T-helper 2 cell treated with Interferon-gamma antibody and Interleukin-4, amounts not matched to agents 5 μg/mL and 100 μg/mL, for 36 hours (primary cell): ENCODE measurements at places on chromosomes 2 and 18.

DNA sequence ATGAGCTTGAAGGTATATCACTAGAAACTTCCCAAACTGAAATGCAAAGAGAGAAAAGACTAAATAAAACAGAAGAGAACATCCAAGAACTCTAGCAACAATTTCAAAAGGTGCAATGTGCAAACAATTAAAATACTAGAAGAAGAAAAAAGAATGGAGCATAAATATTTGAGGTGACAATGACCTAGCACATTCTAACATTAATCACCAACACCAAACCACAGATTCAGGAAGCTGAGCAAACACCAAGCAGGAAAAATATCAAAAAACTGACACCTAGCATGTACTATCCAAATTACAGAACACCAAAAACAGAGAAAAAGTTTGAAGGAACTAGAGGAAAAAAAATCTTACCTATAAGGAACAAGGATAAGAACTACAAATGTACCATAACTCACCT, 460.8 kb downstream of the IRS1 start:
- no peak for DNase-seq

- DNase-seq: no peak
Measured at GRCh38 chr2:36811071-36811470, 114.6 kb downstream of the VIT start.

- DNase-seq: no peak
Measured at GRCh38 chr2:126751477-126751876, 95.5 kb downstream of the GYPC start.

GRCh38 chr2:21404827-21405625, 281.3 kb downstream of the TDRD15 start:
- DNase-seq: no peak

DNA sequence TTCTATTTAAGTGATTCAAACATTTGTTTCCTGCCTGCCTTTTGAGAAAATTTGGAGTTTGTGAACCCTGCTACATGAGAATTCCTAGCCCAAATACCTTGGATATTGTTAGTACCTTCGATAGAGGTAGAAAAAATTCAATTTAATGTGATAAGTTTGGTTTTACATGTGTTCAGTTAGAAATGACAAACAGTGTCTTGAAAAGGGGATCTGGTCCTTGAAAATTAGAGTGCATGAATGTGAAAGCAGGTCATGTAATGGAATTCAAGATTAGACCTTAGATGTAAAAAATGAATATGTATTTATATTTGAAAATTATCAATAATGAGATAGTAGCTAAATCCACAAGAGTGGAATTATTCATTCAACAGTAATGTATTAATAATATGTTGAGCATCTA, 70.5 kb downstream of the PIK3C3 start:
- DNase-seq: no peak

DNA sequence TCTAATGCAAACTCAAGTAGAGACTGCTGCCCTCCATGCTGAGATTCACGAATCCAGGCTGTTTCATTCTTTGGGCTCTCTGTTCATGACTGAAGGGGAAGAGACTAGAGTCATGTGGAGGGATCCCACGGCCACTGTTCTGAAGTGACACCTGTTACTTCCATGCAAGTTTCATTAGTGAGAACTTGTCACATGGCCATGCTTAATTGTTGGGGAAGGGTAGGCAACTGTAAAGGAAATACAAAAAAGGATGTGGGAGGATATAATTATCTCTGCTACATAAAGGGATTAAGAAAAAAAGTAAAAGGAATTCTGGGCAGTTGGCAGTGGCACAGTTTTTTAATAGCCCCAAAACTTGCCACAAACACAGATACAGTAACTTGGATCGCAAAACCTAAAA, 28.0 kb upstream of the PSME4 start:
- no peak for DNase-seq

GRCh38 chr2:239152916-239153305, 247.9 kb downstream of the HDAC4 start:
- no peak for DNase-seq

DNA sequence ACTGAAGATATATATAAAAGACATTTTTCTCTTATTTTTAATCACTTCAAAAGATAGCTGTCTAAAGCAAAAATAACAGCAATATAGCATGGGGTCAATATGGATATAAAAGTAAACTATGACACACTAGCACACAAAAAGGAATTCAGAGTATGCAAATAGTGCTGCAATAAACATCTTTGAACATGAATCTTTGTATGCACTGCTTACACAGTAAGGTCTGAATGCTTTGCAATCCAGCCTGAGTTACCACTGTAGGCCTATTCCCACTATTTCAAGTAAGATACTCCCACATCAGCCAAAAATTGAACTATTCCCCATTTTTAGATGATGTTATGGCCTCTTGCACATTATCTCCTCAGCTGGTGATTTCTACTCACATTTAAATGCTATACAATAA, 27.4 kb upstream of the ERCC3 start:
- DNase-seq: no peak

DNA sequence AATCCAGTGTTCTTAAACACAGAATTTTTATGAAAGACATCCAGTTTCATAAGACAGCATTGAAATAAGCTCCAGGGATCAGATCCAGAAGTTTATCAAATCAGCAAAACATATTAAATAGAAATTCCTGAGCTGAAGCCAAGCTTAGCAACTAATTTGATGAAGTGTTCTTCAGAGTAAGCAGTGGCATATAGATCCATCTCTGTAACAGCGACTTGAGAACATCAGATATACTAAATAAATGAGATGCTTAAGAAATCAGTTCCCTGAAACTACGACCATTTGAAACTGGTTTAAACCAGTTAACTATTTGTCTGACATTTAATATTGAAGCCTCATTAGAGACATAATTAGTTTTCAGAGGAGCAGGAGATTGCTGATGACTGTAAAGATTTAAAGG, 34.1 kb downstream of the PPP1R1C start:
- DNase-seq: no peak

DNA sequence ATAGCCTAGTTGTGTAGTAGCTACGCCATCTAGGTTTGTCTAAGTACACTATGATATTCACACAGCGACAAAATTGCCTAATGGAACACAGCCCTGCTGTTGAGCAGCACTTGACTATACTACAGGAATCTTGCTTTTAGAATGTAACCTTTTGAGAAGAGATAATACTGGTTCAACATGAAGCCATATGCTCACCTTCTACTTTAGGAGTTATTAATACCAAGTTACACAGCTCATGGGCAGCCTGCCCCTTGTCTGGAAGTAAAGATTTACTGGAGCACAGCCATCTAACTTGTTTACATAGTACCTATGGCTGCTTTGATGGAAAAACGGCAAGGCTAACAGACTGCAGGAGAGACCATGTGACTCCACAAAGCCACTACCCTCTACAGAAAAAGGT, 174.8 kb downstream of the DYM start:
- DNase-seq: no peak

DNA sequence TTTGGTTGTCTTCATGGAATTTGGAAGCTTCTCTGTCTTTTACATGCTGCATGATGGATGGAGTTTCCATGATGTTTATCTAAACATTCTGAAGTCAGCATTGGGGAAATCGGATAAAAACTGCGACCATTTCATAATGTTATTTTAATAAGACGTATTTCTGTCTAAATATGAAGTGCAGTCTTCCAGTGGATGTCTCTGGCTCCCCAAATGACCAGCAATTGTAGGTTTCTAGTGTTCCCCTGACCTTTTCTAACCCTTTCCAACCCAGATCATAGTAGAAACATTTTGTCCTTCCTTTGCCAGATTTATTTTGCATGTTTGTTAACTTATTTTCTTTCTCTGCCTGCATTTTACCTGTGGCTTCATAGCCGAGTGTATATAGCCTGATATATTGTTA, 559.3 kb downstream of the ADCYAP1 start:
- no peak for DNase-seq

GRCh38 chr18:6728331-6728730, 1.2 kb upstream of the ARHGAP28 start:
- no peak for DNase-seq

- DNase-seq: no peak
Measured at GRCh38 chr18:50410894-50411293, 36.0 kb downstream of the SKA1 start.

DNA sequence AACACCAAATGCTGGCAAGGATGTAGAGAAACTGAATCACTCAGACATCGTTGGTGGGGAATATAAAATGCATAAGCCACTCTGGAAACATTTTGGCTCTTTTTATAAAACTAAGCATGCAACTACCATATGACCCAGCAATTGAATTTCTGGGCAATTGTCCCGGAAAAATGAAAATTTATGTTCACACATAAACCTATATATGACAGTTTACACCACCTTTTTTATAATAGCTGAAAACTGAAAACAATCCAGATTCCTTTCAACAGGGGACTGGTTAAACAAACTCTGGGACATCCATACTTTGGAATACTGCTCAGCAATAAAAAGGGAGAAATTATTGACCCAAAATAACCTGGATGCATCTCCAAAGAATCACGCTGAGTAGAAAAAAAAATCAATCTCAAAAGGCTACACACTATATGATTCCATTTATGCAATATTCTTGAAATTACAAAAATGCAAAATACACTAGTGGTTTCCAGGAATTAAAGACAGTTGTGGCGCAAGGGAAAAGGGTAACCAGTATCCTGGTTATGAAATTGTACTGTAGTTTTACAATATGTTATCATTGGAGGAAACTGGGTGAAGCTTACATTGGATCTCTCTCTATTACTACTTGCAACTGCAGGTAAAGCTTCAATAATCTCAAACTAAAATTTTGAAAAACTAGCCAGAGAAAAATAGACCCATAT, 130.2 kb upstream of the PID1 start:
- DNase-seq: no peak

DNA sequence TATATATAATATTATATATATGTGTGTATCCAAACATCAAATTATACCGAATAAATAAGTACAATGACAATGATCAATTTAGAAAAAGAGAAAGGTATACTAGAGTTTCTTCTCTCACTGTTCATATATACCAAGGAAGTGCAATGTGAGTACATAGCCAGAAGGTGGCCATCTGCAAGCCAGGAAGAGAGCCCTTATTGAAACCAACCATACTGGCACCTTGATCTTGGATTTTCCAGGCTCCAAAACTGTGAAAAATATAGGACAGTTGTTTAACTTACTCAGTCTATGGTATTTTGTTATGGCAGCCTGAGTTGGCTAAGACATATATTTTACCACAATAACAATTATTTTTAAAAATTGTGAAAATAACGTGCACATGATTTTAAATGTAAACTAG, 1490.2 kb upstream of the SLC39A10 start:
- no peak for DNase-seq

- DNase-seq: no peak
Measured at GRCh38 chr2:207929923-207930322, 95.4 kb downstream of the PLEKHM3 start.

DNA sequence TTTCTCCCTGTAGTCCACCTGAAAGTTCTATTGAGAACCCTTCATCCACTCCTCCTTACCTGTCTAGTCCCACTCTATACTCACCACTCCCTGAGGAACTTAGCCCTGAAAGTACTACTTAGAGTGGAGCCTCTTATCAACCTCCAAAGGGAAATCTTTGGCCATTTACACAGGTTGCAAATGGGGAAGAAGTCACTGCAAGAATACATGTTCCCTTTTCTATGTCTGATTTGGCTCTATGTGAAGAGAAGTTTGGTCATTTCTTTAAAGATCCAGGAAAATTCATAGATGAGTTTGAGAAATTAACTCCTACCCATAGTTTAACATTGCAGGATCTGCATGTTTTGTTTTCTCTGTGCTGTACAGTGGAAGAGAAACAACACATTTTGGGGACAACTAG, 22.9 kb upstream of the MGAT4A start:
- DNase-seq: no peak
